ENCODE measurements at places on chromosomes 5 and 9.

DNA sequence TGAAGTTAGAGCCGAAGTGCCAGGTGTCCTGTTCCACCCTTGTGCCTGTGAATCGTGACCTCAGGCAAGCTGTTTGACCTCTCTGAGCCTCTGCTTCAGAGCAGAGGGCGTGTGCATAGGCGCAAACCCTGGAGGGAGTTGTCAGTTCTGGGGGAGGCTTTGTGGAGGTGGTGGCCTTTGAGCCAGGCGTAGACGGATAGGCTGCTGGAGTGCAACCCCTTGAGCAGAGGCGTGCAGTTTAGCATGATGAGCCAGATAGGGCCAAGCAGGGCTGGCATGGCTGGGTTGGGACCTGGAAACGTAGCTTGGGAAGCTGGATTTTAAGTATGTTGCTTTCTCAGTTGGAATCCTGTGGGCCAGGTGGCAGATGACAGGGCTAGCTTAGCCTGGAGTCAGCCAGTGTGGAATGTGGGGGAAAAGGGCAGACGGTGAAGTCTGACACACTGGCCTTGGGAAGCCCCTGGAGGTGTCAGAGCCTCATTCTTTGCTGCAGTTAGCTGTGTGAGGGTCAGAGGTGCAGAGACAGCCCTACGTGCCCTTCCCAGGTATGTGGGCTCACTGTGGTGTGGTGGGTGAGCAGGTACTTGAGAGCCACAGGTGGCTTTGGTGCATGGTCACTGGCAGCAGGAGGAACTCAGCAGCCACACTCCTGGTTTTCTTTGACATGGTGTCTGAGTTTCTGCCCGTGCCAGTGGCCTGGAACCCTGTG, 93.4 kb downstream of the DAB2IP start:
- no peak for DNase-seq

- no peak for DNase-seq
Observed at GRCh38 chr9:11016081-11016480, 403.3 kb upstream of the PTPRD start.

- no peak for DNase-seq
Observed at GRCh38 chr9:92385001-92385400, 19.4 kb downstream of the OGN start.

DNA sequence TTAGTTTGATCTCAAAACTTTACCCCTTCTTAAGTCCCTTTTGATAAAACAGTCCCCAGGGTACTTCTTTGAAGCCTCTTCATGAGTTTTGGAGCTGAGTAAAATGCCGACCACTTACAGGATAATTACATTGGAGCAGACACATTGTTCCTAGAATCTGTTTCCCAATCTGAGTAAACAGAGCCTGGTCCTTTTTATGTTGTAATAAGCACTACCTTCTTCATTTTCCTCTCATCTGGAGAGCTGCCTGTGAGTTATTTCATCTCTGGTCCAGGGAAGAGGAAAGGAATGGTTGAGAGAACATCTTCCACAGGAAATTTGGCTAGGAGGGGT, 26.3 kb upstream of the GALNT10 start:
- DNase-seq, result no peak

DNA sequence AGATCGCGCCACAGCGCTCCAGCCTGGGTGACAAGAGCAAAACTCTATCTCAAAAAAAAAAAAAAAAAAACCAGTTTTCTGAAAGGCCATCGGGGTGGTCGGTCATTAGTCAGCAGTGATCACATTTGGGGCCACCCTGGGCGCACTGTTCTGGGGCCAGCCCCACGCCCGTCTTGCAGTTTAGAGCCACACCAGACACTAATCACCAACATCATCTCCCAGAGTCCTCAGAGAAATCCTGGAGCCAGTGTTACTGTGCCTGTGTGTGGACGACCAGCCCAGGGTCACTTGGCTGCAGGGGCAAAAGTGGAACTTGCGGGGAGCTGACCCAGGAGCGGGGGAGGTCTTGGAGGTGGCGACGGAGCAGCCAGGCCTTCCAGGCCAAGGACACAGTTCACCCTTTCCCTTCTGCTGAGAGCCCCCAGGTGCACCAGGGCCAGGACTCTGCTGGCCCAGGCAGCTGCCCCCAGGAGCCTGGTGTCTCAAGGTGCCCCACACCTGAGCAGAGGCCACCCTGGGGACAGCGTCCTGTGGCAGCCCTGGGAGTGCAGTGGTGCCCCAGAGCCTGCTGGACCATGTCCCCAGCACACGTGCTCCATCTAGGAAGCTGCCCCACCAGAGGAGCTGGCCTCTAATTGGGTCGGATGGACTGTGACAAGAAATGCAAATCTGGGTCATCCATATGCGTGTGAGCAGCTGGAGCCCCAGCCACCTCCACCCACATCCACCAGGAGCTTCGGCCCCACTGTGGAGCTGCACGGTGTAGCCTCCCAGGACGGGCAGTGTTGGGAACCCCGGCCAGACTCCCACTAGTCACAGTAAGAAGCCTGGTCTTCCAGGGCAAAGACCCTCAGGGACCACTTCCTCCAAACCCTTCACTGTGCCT, 51.1 kb downstream of the NEK6 start:
- no peak for DNase-seq

DNA sequence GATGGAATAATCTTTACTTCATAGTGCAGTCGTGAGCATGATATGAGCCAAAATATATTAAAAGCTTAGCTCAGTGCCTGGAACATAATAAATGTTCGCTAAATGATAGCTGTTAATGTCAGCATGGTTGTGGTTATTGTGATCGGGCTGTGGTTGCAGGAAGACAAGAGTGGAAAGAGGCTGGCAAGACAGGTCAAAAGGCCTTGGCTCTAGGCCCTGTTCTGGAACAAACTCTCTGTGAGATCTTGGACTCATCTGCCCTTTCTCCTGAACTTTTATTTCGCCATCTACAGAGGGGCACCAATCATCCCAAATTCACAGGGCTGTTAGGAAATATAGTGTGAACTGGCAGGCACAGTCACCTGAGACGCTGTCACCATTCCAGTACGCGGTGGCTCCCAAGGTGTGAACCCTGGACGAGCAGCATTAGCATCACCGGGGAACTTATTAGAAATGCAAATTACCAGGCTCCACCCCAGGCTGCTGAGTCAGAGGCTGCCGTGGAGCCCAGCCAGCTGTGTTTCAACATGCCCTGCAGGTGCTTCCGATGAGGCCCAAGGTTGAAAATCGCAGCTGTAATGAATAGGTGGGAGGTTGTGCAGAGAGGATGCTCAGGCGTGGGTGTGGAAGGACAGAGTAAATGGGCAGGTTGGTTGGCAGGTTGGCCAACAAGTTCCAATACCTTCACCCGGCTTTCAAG, 50.2 kb upstream of the SAP30L start:
- DNase-seq, result no peak

DNA sequence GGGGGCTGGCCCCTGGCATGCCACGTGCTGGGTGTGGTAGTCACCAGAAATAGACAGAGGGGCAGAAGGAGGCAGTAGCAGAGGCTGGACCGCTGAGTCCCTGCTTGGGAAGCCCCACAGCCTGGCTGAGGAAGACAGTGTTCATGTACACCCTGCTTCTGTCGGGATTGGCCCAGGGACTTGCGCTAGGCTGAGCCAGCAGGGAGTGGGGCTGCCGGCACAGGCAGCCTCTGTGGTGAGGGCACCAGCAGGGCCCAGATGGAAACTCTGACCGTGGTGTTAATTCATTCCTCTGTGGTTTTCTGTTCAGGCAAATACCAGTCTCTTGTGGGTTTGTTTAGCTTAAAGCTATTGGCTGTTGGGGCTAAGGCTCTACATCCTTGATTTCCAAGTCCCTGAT, 108.6 kb upstream of the RAD23B start:
- DNase-seq, result no peak

Measured in activated effector memory CD4-positive, alpha-beta T cell treated with Interleukin-2 at 50 U/mL for 16 hours (primary cell).